Kidney (tissue), 22 donors: ENCODE measurements at places on chromosomes 2 and 18.

DNA sequence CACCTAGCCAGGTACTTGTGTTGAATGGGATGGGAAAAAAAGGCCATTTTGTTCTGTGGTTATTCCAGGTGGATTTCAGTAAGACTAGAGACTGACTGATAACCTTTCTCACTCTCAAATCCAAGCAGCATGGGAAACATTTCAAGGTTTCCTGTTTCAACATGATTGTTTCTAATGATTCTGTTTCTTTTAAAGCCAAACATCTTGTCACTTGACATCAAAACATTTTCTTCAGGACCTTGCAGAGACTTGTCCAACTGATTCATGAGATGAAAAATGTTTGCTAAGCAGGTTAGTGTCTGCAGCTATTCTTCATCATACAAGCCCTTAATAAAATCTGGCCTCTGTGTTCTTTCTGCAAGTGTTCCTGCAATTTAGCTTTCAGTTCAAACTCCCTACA lies 456.5 kb upstream of the CWC22 start:
- DNase-seq, result no peak

DNA sequence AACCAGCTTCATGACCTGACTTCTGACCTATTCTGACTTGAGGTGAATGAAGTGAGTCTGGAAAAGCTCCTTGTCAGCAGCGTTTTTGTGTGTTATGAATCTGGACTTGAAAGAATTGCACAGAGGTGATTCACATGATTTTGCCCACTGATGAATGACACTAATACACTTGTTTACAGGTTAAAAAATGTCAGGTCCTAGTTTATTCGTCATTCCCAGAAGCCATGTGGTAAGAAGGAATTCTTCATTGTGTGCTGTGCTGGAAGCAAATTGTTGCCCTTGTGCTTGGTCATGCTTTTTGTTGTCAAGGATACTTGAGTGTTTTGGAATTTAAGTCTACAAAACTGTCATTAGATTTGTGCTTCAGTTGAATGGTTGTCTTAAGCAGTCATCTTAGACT lies 15.5 kb downstream of the SEC11C start:
- no peak for DNase-seq

DNA sequence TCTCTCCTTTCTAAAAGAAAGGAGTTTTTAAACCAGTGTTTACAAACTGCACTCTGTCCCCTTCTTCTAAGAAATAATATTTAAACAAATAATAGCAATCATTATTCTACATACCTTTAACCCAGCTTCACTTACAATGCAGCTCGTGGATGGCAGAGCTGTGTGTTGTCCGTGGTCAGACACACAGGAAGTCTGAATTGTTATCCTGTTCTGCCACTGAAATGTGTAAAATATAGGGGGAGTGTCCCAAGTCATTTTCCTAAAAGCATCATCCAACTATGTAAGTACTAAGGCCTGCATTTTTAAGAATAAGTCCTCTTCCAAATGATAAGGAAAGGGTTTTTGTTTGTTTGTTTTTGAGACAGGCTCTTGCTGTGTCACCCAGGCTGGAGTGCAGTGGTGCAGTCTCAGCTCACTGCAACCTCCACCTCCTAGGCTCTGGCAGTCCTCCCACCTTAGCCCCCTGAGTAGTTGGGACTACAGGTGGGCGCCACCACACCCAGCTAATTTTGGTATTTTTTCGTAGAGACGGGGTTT lies 2.7 kb upstream of the PPP4R1 start:
- DNase-seq, result no peak

GRCh38 chr2:8015848-8016600 lies 665.8 kb upstream of the ID2 start:
- peak; percentile 56 for DNase-seq

DNA sequence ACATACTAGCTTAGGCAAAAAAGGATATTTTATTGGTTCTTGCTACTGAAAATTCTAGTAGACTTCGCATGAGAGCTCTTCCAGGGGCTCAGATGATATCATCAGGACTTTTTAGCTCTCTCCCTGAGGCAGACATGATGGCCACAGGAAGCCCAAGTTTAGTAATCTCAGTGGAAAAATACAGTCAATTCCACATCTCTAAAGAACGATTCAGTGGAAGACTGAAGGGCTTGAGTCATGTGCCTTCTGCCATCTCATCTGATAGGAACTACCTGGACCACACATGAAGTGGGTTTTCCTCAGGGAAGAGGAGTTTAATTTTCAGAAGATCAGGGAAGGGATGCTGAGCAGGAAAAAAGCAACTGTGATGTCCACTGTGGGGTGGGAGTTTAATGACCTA lies 117.3 kb downstream of the TTC27 start:
- no peak for DNase-seq

- DNase-seq, result no peak
Observed at GRCh38 chr2:215598376-215598975, 162.6 kb upstream of the FN1 start.

GRCh38 chr2:238170386-238171071 lies 11.8 kb downstream of the ERFE start:
- peak; percentile 9 for DNase-seq

GRCh38 chr18:42533616-42534015 lies 578.6 kb downstream of the PIK3C3 start:
- no peak for DNase-seq

DNA sequence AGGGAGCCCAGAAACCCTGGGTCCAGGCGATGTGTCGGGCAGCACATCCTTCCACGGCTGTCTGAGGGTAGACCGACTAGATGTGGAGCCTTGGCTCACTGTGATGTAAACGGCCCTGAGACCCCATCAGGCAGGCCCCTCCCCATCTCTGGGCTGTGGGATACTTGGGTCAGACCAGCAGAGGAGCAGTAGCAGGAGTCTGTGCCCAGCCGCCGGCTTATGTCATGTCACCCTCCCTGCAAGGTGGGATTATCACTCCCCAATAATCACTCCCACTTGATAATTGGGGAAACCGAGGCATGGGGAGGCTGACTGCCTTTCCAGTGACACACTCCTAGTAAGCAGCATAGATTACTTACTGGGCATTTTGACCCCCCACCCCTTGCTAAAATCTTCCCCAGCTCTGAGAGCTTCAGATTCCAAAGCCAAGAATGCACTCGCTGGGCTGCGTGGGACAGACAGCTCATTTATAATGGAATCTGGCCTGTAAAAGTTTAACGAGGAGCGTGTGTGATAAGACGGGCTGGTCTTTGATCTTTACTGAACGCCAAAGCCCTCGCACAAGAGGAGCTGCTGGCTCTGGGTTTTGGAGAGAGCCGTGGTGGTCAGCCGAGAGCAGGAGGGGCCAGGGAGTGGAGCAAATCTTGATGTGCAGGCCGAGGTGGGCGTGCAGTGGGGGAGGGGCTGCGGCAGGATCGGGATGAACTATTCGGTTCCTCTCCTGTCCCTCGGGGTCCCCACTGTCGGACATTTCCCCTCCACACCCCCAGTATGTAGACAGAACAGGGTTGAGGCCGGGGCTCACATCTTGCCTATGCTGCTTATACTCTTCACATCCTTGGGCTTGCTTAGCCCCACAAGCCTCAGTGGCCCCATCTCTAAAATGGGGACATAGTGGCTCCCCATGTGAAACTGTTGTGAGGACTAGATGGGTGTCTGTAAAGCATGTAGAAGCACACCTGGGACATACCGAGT lies 200.0 kb downstream of the GLI2 start:
- DNase-seq, result peak; percentile 72

GRCh38 chr2:205908212-205909183 lies 177.5 kb downstream of the INO80D start:
- DNase-seq, result no peak

DNA sequence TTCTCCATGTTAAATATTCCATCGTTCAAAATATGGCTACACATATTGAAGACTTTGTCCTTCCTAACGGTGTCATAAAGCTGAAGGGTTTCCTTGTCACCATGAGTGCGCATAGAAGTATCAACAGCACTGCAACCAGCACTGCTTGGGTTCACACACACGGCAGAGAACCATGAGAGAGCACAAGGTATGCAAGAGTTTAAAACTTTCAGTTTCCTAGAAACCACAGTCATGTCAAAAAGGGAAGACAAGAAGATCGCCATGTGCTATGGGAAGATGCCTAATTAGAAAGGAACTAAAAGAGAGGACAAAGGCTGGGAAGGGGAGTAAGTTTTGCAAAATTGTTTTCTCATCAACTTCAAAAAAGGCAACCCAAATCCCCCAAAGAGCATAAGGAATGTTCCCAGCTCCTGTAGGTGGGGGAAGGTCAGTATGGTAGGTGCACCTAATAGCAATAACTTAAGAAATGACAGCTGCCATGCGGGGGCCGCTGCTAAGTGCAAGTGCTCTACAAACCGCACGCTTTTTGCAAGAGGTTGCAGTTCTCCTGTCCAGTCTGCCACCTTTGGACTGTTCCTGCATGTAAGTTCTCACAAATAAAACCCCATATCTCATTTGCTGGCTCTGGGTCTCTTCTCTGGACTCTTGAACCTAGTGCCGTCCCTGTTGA lies 136.8 kb downstream of the TMEM163 start:
- DNase-seq, result no peak

GRCh38 chr2:172693037-172693436 lies 42.6 kb upstream of the RAPGEF4 start:
- no peak for DNase-seq

GRCh38 chr2:170711774-170712652 lies 3.1 kb upstream of the SP5 start:
- peak; percentile 69 for DNase-seq

GRCh38 chr2:234795272-234795920 lies 156.4 kb upstream of the SH3BP4 start:
- DNase-seq, result peak; percentile 49

- no peak for DNase-seq
Observed at GRCh38 chr2:22450831-22451230, 934.1 kb upstream of the KLHL29 start.

- no peak for DNase-seq
Observed at GRCh38 chr2:21928292-21928691, 804.5 kb downstream of the TDRD15 start.

DNA sequence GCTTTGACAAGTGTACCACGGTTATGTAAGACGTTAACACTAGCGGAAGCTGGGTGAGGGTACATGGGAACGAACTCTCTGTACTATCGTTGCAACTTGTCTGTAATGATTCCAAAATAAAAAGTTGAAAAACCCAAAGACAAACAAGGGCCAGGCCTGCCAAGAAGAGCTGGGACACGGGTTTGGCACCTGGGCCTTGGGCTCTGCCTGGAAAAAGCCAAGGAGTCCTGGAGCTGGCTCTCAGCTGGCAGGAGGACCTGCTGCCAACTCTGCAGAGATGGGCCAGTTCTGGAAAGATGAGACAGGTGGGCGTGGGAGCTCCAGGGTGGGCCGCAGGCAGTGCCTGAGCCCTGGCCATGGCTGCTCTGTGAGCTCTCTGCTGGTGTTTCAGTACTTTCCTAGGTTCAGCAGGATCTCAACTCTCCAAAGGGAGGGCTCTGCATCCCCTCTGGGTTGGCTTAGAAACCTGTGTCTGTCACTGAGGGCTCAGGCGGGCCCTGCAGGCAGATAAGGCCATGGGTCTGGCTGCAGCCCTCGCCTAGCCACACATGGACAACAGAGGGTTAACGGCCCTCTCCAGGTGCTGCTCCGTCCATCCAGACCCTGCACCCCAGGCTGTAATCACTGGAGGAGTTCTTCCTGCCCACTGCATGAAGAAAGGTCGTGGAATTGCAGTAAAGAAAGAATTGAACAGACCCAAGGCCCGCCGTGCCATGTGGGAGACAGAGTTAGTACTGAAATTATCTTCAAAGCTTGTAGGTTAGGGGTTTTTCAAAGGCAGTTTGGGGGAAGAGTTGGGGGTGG lies 89.9 kb downstream of the RHOB start:
- no peak for DNase-seq

- peak; percentile 41 for DNase-seq
Observed at GRCh38 chr2:196849895-196850294, 40.7 kb upstream of the C2orf66 start.

GRCh38 chr2:29119211-29119610 lies 4.0 kb downstream of the CLIP4 start:
- DNase-seq, result no peak

DNA sequence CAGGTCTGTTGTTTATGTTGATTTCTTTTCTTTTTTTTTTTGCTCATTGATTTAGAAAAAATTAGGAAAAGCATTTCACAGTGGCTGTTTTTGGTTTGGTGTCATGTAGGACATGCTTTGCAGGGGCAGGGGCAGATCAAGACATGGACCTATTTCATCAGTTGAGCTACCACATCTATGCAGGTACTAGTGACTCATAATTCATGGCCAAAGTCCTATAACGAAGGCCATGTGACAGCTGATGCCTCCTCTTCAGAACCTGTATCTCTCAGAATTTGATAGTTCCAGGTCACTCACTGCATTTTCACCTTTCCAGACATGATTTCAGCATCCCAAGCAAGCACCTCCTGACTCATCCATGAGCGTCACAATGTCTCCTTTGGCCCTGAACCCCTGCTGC lies 195.8 kb downstream of the ALK start:
- no peak for DNase-seq

- DNase-seq, result no peak
Observed at GRCh38 chr2:39583781-39584180, 81.9 kb upstream of the TMEM178A start.

- peak; percentile 73 for DNase-seq
Observed at GRCh38 chr18:55300421-55300935, 287.5 kb downstream of the TCF4 start.

GRCh38 chr2:95730813-95731212 lies 139.0 kb downstream of the TRIM43 start:
- DNase-seq, result no peak

DNA sequence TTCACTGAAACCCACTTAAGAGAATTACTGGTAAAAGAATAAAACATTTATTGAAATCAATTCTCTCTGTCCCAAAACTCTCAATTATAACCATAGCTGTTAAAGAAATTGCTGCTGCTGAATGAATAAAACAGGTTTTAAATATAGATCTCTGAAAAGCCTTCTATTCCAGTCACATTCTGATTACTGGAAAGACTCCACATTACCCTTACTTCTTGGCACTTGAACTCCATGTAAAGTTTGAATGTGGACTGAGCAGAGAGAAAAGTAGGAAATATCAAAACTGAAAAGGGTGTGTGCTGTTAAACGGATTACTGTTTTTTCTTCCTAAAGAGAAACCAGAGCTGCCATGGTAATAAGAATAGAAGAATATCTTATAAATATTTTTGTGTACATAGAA lies 655.3 kb upstream of the SETBP1 start:
- no peak for DNase-seq

- no peak for DNase-seq
Observed at GRCh38 chr2:64617631-64618151, 36.0 kb downstream of the SERTAD2 start.

- DNase-seq, result peak; percentile 89
Observed at GRCh38 chr2:176178038-176178756, 10.3 kb upstream of the HOXD1 start.

GRCh38 chr18:68024716-68025115 lies 508.2 kb upstream of the DSEL start:
- DNase-seq, result no peak

DNA sequence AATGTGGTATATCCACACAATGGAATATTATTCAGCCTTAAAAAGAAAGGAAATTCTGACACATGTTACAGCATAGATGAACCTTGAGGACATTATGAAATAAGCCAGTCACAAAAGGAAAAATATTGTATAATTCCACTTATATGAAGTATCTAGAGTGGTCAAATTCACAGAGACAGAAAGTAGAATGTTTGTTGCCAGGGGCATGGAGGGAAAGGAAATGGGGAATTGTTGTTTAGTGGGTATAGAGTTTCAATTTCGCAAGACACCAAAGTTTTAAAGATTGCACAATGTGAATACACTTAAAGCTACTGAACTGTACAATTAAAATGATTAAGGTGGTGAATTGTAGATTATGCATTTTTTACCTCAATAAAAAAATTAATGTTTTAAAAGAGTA lies 92.9 kb downstream of the TXNL1 start:
- DNase-seq, result no peak

GRCh38 chr2:119859528-119859927 lies 99.8 kb downstream of the PTPN4 start:
- no peak for DNase-seq

- no peak for DNase-seq
Observed at GRCh38 chr18:25614168-25614567, 262.2 kb upstream of the ZNF521 start.
